Activated CD8-positive, alpha-beta memory T cell treated with anti-CD3 and anti-CD28 coated beads for 4 hours (primary cell): ENCODE measurements at places on chromosomes 7 and 10.

DNA sequence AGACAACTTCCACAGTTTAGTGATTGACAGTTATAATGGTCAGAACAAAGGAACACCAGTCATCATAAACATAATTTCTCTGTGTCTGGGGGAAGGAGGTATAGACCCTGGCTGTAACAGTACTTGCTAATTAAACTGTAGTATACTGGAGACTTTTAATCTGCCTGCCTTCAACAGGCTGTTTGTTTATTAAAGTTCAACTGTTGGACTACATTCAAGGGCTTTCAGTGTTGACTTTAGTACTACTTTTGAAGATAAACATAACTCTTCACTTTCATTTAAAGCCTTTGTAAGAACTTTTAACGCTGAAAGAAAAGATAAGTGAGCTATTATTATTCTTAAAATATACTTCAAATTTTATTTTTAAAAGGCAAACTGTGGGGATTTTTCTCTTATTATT is 15.5 kb upstream of the PTTG1IP2 start:
- no peak for DNase-seq

DNA sequence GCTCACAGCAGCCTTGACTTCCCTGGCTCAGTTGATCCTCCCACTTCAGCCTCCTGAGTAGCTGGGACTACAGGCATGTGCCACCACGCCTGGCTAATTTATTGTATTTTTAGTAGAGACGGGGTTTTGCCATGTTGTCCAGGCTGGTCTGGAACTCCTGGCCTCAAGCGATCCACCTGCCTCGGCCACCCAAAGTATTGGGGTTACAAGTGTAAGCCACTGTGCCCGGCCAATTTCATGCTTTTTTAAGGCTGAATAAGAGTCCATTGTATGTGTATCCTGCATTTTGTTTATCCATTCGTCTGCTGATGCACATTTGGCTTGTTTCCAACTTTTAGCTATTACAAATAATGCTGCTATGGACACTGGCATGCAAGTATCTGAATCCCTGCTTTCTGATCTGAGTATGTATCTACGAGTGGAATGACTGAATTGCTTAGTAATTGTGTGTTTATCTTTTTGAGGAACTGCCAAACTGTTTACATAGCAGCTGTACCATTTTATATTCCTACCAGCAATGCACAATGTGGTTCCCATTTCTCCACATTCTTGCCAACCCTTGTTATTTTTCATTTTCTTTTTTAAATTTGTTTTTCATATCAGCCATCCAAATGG is 37.3 kb upstream of the TPST1 start:
- no peak for DNase-seq

DNA sequence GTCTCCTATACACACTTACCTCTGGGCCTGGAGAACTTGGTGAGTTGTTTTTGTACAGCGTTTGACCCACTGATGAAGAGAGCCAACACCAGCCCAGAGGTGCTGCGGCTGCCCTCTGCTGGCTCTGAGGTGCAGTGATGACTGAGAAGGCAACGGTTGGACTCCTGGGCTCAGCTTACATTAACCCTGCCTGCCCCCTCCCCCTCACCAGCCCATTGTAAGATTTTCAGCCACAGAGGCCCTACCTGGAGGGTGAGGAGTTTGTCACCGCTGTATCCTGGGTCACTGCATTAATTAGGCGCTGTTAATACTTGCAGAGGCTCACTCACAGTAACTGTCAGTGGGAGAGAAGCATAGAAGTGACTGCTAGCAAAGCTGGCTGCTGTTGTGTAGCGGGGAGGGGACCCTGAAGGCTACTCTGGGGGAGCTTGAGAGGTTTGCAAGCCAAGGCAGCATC is 19.0 kb upstream of the ANKRD2 start:
- DNase-seq: peak; percentile 19

DNA sequence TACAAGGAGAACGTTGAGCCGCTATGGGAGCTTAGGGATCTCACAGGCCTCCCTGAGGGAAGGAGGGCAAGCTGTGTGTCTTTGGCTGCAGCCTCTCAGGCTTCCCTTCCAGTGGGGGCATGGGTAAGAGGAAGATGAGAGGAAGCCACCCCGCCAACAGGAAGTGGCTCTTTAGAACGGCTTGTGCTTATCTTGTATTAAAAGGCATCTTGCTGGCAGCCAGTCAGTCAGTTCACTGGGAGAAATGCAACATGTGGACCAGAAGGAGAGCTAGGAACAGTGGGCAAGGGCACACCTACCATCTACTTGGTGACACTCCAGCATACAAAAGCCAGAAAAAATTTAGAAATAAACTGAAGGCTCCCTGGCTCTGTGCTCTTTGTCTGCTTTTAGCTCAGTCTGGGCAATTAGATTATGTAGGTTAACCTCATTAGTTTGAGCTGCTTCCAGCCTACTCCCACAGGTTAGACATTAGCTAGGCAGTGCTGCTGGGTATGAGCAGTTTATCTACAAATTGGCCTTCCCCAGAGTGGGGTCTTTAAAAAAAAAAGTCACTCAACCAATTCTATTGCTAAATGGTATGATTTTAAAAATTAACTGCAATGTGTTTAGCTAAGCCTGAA is 595.9 kb downstream of the KCNMA1 start:
- no peak for DNase-seq

- no peak for DNase-seq
Observed at GRCh38 chr10:28169525-28169924, 133.3 kb downstream of the MPP7 start.

DNA sequence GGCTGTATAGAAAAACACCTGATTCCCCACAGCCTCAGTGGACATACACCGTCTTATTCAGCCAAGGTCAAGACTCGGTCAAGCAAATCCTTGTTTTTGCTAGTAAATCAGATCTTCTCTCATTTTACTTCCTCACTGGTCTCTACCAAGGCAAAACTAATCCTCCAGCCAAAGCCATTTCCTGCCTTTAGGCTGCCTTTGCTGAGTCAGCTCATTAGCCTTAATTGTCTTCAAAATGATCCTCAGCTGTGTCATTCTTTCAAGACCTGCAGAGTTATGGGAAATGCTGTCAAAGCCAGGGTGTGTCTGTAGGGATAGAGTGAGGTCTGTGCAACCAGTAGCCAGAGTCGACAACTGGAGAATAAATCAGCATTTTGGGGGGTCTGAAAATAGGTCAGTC is 107.2 kb upstream of the FAM180A start:
- no peak for DNase-seq

GRCh38 chr7:157276731-157277562 is 59.9 kb upstream of the DNAJB6 start:
- no peak for DNase-seq

DNA sequence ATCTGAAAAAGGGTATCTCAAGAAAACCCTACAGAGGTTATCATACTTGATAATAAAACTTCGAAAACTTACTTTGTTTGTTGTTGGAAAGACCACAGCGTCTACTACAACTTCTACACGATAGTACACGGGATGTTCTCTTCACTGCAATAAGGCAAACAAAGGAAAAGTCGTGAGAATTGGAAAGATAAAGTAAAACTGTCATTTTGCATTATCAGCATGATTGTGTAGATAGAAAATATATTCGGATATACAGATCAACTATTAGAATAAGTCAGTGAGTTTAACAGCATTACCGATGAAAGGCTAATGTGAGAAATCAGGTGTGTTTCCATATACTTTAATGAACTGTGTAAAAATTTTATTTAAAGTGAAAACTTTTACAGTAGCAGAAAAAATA is 287.4 kb downstream of the KLF6 start:
- no peak for DNase-seq

DNA sequence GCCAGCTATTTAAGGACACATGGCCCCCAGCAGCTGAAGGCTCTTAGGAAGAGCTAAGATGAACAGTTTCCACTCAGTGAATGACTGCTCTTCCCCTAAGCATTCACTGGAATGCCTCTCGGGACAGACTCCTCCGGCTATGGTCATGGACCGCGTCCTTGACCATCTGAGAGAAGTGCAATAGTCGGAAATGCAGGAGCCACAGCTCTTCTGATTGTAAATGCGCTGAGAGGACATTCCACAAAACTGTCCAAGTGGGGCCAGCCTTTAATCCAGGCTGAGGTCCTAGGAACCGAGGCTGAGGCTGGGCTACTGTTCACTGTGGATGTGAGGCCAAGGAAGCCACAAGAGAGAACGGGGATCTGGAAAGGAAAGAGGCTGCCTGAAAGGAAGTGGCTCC is 162.0 kb upstream of the TMEM72 start:
- DNase-seq: no peak

- DNase-seq: no peak
Observed at GRCh38 chr10:13907570-13907969, 320.8 kb downstream of the PRPF18 start.

- DNase-seq: no peak
Observed at GRCh38 chr10:7185367-7185690, 225.5 kb downstream of the SFMBT2 start.

GRCh38 chr10:42984761-42985325 is 92.0 kb upstream of the RET start:
- no peak for DNase-seq
